SJSA1 (cell line): ENCODE measurements at places on chromosomes 2 and 18. TPM values are rescaled to one million over a fixed set of nuclear protein-coding genes. Genes with fewer than 3 reads are reported as not detected.

DNA sequence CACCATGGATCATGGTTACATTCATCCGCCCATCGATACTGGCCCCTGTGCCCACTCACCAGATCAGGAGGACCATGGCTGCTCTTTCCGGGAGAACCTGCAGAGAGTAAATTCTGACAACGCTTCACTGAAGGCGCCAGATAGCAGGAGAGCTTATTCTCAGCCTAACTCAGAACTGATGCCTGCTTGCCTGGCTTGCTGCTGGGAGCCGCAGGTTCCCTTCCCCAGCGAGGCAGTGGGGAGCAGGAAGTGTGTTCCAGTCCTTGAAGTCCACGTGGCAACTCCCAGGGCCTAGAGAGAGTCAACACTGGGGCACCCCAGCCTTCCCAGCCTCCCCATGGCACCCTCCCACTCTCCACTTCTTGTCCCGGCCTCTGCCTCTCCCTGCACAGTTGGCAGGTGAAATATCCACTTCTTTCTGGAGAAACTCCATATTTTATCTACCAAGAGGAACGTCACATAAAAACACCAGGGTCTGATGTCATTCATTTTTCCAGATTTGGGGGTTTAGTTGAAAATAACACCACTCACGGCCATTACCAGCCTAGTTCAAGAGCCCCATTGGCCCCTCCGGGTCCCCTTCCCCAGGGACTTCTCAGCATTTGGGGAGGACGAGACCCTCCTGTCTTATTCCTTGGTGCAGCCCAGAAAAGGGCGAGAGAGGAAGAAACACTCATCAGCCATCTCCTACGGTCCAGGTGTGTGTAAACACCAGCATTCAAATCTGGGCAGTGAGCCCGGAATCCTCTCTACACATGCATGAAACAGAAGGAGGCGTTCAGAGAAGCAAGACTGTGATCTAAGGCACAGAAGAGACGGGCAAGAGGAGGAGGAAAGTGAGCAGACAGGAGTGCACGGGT is 3.5 kb upstream of the TUBB6 start:
- no peak for DNase-seq
- peaks cover 15% of the 10 kb centered on the region for H3K4me1 ChIP-seq

Gene CHRNG
- total RNA-seq: not detected in 2 replicates

Gene SP3
- total RNA-seq: 89.8 and 120 TPM in 2 replicates

Gene UGT1A10
- total RNA-seq: not detected in 2 replicates

- H3K4me1 ChIP-seq: peaks cover 27% of the 10 kb centered on the region
- no peaks in the 10 kb centered on the region for H3K36me3 ChIP-seq
- no peaks in the 10 kb centered on the region for H3K27me3 ChIP-seq
- DNase-seq: no peak
- no peak overlapping the region for H3K27ac ChIP-seq
- no peak overlapping the region for H3K4me3 ChIP-seq
Observed at GRCh38 chr2:8000870-8001269, 681.0 kb upstream of the ID2 start.

DNA sequence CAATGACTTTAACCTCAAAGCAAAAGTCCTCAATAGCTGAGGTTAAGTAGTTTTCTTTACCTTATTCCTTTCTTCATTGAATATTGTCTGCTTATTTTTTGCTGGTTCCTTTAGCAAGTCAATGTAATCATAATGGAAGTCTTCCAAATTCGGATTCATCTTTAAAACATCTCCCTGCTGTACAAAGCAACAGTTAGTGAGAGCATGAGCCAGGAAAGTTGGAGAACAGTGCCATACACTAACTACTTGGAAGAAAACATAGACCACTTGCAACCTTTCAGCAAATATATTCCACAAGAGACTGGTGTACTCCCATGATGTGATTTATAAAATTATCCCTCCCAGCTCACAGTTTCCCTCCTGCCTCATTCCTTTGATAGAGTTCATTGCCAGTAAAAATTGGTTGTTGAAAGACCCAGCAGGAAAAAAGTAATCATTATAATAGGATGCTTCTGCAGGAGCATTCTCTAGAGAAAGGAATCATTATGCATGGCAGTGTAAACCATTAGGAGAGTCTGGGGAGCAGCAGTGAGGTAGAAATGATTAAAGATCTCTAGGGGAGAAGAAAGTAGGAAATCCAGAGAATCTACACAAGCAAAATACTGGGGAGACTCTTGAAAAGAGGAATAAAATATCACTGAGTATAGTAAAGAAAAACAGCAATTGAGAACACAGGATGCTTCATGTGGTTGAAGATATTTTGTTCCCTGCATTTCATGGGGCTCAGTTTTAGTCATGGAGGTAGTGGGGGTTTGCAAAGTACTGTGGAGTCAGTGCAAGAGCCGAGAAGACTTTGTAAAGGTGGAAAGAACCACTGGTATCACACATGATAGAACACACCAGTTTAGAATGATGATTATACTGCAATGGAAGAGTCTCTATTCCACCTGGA is 38.6 kb upstream of the TTN start:
- no peaks in the 10 kb centered on the region for H3K36me3 ChIP-seq
- H3K27me3 ChIP-seq: no peaks in the 10 kb centered on the region
- no peak for DNase-seq
- H3K4me1 ChIP-seq: no peaks in the 10 kb centered on the region
